ENCODE measurements at places on chromosomes 4 and X.

DNA sequence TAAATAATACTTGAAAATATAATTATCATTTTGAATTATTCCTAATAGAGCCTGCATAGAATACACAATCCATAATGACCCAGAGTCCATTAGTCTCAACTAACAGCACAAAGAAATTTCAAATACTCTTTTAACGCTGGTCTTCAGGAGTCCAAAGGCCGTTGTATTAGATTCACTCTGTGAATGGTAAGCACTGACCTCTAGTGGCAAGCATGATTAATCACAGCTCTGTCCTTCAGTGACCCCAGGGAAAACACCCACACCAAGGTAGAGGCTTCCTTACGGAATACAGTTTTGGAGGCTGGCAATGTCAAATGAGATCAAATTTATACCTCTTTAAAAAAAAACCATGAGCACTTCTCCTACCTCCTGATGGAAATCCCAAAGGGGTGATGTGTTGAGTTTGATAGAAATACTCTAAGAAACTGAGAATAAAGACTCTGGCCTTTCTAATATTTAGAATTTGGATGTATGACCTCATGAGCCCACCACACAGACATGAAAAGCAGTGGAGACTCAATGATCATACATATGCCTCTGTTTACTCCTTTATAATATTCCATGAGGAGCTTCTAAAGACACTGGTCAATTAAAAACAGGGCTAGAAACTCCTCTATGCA is 147.2 kb upstream of the DKK2 start:
- DNase-seq = peak; percentile 41

DNA sequence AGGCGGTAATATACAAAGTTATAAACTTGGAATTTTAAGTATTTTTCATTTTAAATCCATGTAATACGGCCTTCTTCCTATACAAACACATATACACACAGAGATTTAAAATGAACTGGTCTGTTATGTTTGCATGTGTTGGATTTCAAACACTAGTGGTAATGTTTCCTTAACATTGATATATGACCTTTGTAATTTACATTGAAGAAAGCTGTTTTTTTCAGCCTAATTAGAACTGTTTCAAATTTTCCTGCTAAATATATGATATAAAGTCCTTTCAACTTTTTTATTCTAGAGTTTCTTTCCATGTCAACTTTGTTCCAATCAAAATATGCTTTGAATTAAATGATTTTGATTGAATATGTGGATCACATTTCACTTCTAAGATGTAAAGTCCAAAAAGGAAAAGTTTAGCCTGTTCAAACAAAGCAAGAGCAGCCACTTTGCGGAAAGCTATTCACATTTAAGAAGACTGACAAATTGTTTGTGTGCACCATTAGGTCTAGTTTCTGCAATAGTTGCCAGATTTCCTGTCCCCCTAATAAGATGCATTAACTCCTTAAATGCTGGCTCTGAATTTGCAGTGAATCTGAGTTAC is 226.0 kb upstream of the MAB21L2 start:
- no peak for DNase-seq

DNA sequence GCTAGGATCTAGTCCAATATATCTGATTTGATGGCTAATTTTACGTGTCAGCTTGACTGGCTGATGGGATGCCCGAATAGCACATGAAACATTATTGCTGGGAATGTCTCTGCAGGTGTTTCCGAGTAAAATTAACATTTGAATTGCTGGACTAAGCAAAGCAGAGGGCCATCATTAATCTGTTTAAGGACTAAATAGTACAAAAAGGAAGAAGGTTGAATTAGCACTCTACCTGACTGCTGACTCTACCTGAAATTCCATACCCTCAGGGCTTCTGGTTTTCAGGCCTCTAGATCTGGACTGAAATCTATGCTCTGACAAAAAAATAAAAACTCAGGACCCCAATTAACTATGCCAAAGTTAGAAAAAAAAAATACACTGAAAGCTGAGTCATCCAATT is 1021.9 kb downstream of the FAM133A start:
- no peak for DNase-seq

DNA sequence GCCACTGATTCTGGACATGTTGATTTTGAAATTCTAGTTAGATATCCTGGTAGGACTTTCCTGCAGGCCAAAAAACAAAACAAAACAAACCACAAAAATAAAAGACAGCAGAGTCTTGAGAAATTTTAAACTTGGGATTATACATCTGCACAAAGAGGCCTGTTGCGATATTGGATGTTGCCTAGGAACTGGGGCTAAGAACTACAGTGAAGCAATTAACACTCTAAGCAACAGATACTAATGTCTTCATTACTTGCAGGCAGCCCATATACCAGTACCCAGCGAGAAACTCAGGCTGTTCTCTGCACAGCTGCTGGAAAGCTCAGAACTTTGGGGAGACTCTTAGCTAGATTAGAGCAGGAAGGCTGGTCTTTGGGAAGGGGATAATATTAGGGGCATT is 69.1 kb upstream of the SCOC start:
- DNase-seq = no peak

DNA sequence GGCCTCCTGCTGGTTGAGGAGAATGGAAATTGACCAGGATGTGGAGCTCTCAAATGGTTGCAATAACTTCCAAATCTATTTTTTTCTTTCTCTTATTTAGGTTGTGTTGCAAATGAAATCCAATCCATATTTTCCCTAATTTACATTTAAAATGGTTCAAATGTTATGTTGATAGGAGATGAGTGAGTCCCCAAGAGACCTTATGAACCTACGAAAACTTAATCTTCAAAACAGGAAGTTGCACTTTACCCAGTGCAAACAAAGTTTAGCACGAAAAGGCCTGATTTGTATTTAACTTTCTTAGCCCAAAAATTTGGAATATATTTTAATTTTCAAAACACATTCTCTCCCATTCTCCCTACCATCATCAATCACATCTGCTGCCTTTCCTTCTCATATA is 59.3 kb upstream of the NDP start:
- no peak for DNase-seq

DNA sequence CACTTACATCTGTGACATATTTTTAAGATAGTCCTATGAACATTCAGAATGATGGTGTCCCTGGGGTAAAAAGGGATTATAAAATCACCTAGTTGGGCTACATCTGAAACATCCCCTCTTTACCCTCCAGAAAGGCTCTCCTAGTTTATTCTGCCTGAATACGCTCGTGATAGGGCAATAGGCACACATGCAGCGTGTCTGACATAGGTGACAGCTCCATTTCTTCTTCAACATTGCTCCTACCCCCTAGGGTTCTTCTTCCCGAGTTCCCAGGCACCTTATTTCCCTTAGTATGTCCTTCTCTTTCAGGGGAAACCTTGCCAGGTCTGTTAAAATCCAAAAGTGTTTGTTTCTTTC is 27.1 kb upstream of the CFAP299 start:
- no peak for DNase-seq

DNA sequence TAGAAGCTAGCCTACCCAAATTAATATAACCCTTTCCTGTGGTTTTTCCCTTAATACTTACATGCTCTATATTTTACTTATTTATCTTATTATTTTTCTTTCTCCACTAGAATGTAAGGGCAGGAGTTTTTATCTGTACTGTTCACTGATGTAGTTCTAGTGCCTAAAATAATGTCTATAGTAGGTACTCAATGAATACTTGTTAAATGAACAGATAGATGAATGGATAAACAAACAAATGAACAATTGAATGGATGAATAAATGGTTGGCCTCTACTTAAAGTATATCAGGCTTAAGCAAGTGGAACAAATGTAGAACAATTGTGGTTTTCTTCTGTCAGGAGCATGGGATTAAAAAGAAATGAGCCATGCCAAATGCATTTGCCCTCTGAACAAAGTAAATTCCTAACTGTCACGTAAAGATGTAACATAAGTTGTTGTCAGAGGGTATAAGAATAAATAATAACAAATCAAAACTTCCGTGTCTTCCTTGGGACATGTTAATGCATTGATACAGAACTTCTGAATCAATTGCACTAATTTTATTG is 54.1 kb downstream of the SYTL5 start:
- no peak for DNase-seq

- no peak for DNase-seq
Measured at GRCh38 chrX:39730662-39731329, 367.0 kb downstream of the BCOR start.
